ENCODE measurements at places on chromosomes 11 and 22.

- DNase-seq, result no peak
These were observed 149.7 kb upstream of the PLET1 start for GRCh38 chr11:112410325-112410724.

GRCh38 chr22:20422271-20423007, 15.2 kb downstream of the SCARF2 start:
- no peak for DNase-seq

DNA sequence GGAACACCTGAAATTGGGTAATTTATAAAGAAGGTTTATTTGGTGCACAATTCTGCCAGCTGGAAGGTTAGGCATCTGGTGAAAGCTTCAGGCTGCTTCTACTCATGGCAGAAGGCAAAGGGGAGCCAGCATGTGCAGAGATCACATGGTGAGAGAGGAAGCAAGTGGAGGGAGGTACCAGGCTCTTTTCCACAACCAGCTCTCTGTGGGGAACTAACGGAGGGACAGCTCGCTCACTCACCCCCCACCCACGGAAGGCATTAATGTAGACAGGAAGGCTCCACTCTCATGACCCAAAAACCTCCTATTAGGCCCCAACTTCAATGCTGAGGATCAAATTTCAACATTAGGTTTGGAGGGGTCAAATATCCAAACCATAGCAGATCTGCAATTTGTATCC, 75.6 kb upstream of the ARHGAP32 start:
- peak; percentile 49 for DNase-seq

DNA sequence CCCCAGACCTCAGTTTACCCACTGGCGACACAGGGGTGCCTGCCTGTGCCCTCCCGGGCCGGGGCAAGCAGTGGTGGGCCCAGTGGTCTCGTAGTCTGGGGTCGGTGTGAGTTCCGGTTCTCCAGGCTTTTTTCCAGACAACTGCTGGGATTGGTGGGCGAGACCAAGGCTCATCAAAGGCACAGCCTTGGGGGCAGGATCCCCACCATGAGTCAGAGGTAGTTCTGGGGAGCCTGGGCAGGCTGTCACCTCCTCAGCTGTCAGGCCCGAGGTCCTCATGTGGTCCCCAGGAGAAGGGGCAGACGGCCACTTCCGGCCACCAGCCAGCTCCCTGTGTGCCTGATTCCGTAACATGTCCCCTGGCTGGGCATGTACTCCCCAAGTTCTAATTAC, 827 bp upstream of the MUC2 start:
- DNase-seq, result no peak

GRCh38 chr11:103609117-103610066, 427.0 kb upstream of the DDI1 start:
- DNase-seq, result no peak

- DNase-seq, result no peak
These were observed 173.5 kb downstream of the TTC28 start for GRCh38 chr22:28506150-28506535.

DNA sequence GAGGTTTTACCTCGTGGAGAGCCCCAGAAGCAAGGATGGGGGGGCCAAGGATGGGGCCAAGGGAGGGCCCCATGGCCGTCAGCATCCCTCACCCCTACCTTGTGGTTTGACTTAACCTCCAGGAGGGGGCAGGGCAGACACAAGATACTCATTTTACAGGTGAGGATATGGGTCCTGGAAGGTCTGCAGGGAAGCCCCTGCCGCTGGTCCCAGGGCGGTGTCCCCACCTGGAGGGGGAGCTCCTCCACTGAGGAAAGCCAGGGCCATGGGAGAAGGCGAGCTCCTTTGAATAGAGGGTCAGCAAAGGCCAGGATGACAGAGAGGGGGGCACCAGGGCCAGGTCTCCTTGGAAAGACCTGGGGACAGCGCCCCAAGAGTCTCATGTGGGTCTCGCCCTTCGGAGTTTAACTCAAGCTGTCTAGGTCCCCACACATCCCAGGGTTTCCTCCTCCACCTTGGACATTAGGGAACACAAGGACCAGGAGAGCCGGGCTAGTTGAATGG, 5.9 kb upstream of the ADORA2A start:
- DNase-seq, result no peak

- DNase-seq, result no peak
These were observed 225.4 kb upstream of the CHORDC1 start for GRCh38 chr11:90448256-90448655.

DNA sequence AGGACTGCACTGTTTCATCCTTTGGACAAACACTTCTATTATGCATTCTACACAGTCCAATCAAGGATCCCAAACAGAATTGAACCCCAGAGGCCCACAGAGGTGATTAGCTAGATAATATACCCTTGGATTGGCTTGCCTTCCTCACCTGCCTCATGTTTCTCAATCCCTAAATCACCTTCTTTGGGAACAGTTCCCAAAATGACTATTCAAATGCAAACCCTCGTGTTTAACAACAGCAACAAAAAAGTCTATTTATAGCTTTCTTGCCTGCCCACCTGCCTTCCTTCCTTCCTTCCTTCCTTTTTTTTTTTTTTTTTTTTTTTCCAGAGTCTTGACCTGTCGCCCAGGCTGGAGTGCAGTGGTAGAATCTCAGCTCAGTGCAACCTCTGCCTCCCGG, 180.0 kb downstream of the CNTN5 start:
- no peak for DNase-seq

DNA sequence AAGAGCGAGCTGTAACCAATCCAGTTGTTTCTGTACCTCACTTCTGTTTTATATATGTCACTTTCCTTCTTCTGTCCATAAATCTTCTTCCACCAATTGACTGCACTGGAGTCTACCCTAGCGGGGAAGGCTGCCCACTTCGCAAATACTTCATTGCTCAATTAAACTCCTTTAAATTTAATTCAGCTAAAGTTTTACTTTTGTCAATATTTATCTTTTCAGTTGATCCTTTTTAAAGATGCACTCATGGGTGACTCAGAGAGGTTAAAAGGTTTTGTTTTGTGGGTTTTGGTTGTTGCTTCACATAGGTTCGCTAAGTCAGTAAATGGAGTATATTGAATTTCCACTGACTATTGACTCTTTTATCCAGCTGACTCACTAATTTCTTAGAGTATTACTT, 597.2 kb downstream of the DLG2 start:
- DNase-seq, result no peak

DNA sequence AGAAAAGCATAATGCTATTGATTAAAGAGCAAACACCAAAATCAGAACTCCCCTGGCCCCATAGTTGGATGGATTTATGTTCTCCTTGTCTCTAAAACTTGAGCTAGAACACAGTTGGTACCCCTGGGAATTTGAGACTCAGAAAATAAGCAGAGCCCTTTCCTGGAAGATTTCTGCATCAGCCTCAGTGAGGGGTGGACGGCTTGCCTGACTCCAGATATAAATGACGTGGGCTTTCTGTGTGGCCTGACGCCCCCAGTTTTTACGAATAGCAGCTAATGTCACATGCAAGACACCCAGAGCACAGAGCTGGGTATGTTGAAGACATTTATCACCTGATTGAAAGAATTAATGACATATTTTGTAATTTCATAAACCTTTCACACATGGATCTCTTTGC, 130.8 kb downstream of the TRIM29 start:
- DNase-seq, result no peak

- no peak for DNase-seq
These were observed 3.5 kb downstream of the NXPE1 start for GRCh38 chr11:114556135-114556534.

DNA sequence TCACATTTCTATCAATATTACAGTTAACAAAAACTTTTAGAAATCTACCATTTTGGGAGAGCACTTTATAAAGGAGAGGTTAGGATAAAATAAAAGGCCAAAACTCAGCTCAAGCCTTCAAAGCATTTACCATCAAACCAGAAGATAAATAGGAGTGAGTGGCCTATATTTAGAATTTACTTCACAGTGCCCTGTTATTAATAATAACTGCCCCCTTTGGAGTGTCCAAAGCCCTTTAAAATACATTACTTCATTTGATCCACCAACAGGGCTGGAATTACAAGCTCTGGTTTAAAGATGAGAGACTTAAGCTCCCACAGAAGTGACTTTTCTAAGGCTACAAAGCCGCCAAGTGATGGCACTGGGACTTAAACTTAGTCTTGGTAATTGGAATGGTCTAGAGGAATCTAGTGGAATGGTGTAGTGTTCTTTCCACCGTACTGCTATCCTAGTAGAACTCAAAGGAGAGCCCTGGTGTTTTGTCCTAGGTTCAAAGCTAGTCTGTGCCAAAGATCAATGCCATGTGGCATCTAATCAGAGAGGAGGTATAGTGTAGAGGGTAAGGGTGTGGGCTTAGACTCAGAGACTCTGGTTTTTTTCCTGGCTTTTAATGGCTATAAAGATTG, 21.2 kb upstream of the MTMR3 start:
- no peak for DNase-seq

DNA sequence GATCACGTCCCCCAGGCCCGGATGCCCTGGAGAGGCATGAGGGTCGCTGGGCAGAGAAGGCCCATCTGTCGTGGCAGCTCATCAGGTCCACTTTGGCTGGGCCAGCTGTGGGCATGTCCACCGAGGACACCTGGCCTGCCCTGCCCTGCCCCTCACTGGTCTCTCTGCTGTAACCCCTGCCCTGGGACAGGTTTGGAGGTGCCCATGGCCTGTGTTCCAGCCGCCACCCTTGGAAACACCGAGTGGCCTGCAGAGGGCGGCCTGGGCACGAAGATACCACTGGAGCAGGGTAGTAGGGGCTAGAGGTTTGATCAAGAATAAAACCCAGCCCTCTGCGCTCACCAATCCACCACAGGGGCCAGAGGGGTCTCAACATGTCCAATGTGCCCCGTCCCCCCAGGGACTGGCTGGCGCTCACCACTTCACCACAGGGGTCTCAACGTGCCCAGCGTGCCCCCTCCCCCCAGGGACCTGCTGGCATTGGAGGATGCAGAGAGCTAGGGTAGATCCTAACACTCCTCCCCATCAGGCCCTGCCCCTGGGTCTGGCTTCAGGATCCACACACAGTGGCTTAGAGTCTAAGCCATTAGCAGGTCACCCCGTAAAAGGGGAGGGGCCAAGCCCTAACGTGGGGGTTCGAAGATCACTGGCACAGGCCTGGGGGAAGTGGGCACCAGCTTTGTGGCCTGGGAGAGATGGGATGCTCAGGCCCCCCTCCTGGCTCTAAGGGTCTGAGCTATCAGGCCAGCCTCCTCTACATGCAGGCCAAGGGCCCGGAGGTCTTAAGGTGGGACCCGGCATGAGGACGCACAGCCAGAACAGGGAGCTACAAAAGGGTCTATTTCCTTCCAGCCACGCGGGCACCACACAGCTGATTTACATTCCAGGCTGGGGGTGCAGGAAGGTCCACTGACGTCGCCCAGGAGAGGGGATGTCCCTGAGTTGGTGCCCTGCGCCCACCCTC, 1.3 kb upstream of the HDAC10 start:
- no peak for DNase-seq

- no peak for DNase-seq
These were observed 422.6 kb downstream of the MN1 start for GRCh38 chr22:27378995-27379394.

GRCh38 chr22:42841444-42841843, 15.6 kb downstream of the ARFGAP3 start:
- no peak for DNase-seq

GRCh38 chr11:11081288-11081687, 223.4 kb upstream of the ZBED5 start:
- DNase-seq, result no peak

GRCh38 chr11:94528551-94528950, 15.2 kb upstream of the FUT4 start:
- no peak for DNase-seq

GRCh38 chr22:43235445-43236409, 48.8 kb upstream of the TTLL12 start:
- DNase-seq, result no peak

DNA sequence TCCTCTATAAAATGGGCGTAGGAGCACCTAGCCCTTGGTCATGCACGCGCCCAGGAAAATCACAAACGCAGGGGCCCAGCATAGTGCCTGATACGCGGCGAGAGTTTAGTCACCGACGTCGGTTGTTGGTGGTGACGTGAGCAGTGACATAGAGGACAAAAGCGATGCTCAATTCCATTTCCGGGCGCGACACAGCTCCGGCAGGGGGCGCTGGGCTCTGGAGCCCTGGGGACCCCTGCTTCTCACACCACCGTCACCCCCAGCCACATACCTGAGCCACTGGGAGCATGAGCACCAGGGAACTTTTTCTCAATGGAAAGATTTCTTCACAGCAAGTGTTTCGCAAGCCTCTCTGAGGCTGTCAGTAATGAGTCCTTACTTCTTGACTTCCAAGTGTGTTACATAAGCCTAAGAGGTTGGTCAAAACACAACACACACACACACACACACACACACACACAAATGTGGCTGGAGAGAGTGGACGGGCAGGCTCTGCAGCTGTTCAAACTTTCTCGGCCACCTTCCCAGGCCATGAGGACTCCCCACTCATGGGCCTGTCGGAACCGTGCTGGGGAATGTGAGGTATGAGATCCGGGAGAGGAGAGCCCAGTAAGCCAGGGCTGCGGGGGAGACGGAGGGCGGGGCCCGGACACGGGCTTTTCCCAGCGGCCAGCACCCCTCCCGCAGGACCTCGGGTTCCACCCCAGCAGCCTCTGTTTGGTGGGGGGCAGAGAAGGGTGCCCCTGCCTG, 36.9 kb upstream of the LINC01488 start:
- peak; percentile 58 for DNase-seq

GRCh38 chr11:79794484-79795393, 353.9 kb upstream of the TENM4 start:
- DNase-seq, result peak; percentile 4

DNA sequence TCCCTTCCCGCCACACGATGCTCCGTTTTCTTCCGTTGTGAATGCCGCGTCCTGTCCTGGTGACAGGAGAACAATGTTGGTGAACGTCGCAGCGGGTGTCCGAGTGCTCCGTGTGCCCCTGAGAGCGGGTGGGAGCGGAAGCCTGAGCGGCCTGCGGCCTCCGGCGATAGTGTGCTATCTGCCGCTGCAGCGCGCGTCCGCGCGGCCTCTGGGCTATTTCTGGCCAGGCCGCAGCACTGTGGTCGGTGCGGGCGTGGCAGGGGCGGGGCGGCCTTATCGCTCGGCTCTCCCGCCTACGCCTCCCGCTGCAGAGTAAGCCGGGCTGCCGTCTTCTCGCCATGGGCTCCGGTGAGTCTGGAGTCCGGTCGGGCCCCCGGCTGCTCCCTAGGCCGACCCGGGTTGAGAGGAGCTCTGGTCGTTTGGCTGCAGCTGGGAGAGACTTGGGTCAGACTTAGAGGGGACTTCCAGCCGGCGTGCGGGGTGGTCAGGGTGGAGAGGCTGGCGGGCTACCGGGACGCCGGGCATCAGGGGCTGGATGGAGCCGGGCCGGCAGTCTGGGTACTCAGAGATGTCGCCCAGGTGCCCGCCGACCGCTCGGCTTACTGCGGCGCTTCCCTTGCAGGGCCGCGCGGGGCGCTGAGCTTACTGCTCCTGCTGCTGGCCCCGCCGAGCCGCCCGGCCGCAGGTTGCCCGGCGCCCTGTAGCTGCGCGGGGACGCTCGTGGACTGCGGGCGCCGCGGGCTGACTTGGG, at the start of gene GP1BB:
TSS of gene GP1BB (plus strand) at position 308 of the 751 bp plus-strand sequence. CDS start at position 339, 31 bp downstream.
- no peak for DNase-seq

DNA sequence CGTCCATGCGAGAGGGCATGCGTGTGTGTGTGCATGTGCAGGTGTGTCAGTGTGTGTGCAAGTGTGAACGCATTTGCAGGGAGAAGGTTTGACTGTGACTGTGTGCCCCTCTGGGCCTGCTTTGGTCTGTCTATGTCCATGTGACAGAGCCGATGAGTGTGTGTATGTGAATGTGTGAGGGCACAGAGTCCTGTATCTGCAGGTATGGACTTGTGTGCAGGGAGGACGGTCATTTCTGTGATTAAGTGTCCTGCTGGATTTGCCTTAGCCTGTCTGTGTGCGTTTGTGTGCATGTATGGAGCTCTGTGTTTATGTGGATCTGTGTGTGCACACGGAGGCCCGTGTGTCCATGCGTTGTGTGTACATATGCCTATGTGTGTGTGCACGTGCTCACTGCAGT, 5.4 kb downstream of the EMID1 start:
- no peak for DNase-seq

Measured in pons (tissue), 1 donor.